Uterine smooth muscle cell (primary cell): ENCODE measurements at places on chromosomes 6 and 20. TPM values are rescaled to one million over a fixed set of nuclear protein-coding genes. Genes with fewer than 3 reads are reported as not detected.

Gene LST1
- not detected in 2 replicates for total RNA-seq

Gene SAYSD1
- 14.1 and 17.0 TPM in 2 replicates for total RNA-seq

Gene MYLK4
- 0.22 and 0.25 TPM in 2 replicates for total RNA-seq

Gene ALDH8A1
- total RNA-seq, result not detected in 2 replicates

Gene KCNQ5
- 1.00 and 2.9 TPM in 2 replicates for total RNA-seq

Gene CALHM4
- not detected in 2 replicates for total RNA-seq

Gene NRM
- total RNA-seq, result 2.2 and 4.0 TPM in 2 replicates
